Fibroblast of lung (primary cell): ENCODE measurements at places on chromosomes 16 and 17. TPM values are rescaled to one million over a fixed set of nuclear protein-coding genes. Genes with fewer than 3 reads are reported as not detected.

The STAT3 gene
- 101 and 118 TPM in 2 replicates for total RNA-seq

The GABARAPL2 gene
- total RNA-seq = 28.2 and 37.3 TPM in 2 replicates

The G6PC1 gene
- total RNA-seq = not detected in 2 replicates

The RAB34 gene
- total RNA-seq = 159 and 174 TPM in 2 replicates

The KRT15 gene
- total RNA-seq = 0.17 TPM in 1 of 2 replicates, not detected in the other

The TP53TG3 gene
- total RNA-seq = 0.17 TPM in 1 of 2 replicates, not detected in the other

The FAM171A2 gene
- 5.0 and 6.4 TPM in 2 replicates for total RNA-seq

The TPSG1 gene
- not detected in 2 replicates for total RNA-seq

The CDR2L gene
- 6.7 and 12.2 TPM in 2 replicates for total RNA-seq

The SDF2 gene
- total RNA-seq = 56.5 and 58.5 TPM in 2 replicates

The NHLRC4 gene
- total RNA-seq = 2.1 and 3.3 TPM in 2 replicates

The XAF1 gene
- 57.5 and 98.9 TPM in 2 replicates for total RNA-seq

The CYB5B gene
- 37.2 and 87.4 TPM in 2 replicates for total RNA-seq

The SLC6A2 gene
- total RNA-seq = not detected in 2 replicates

The CX3CL1 gene
- under 0.01 TPM in 1 of 2 replicates, not detected in the other for total RNA-seq

The ULK2 gene
- 46.1 and 46.5 TPM in 2 replicates for total RNA-seq

The SPATA22 gene
- total RNA-seq = 0.17 and 0.51 TPM in 2 replicates

The TAT gene
- not detected in 2 replicates for total RNA-seq

The LRRC36 gene
- total RNA-seq = 0.51 and 0.66 TPM in 2 replicates

The C1QL1 gene
- total RNA-seq = 1.3 and 1.8 TPM in 2 replicates

The KRTAP4-9 gene
- total RNA-seq = not detected in 2 replicates

The PDILT gene
- total RNA-seq = not detected in 2 replicates

The TMEM94 gene
- total RNA-seq = 19.8 and 35.0 TPM in 2 replicates

The CDRT15 gene
- not detected in 2 replicates for total RNA-seq

The WNK4 gene
- under 0.01 and 0.51 TPM in 2 replicates for total RNA-seq

The CCL17 gene
- total RNA-seq = not detected in 2 replicates

The KLHL10 gene
- total RNA-seq = 0.26 and 0.33 TPM in 2 replicates

The TM4SF5 gene
- total RNA-seq = not detected in 2 replicates

The SNAI3 gene
- total RNA-seq = under 0.01 and 0.17 TPM in 2 replicates

The TMC7 gene
- 0.51 and 1.5 TPM in 2 replicates for total RNA-seq

The MLST8 gene
- total RNA-seq = 16.8 and 22.3 TPM in 2 replicates

The TTYH2 gene
- total RNA-seq = 0.77 and 0.99 TPM in 2 replicates

The SLC47A1 gene
- total RNA-seq = 0.26 and 0.66 TPM in 2 replicates

The HAS3 gene
- total RNA-seq = 0.26 and 0.33 TPM in 2 replicates

The MBTD1 gene
- 12.1 and 13.7 TPM in 2 replicates for total RNA-seq

The NOTUM gene
- 0.50 and 0.51 TPM in 2 replicates for total RNA-seq

The ZFP3 gene
- 2.1 and 3.1 TPM in 2 replicates for total RNA-seq

The KRT12 gene
- total RNA-seq = not detected in 2 replicates

The ATP6V0A1 gene
- total RNA-seq = 35.7 and 65.7 TPM in 2 replicates

The FOXF1 gene
- 15.9 and 31.5 TPM in 2 replicates for total RNA-seq

The SLC22A31 gene
- 0.17 and 0.26 TPM in 2 replicates for total RNA-seq

The KRTAP17-1 gene
- total RNA-seq = not detected in 2 replicates

The CCDC154 gene
- 0.50 and 0.51 TPM in 2 replicates for total RNA-seq

The TNFRSF17 gene
- total RNA-seq = not detected in 2 replicates

The CDH1 gene
- under 0.01 TPM in 1 of 2 replicates, not detected in the other for total RNA-seq

The SCNN1G gene
- not detected in 2 replicates for total RNA-seq

The RHBDF1 gene
- 32.9 and 53.8 TPM in 2 replicates for total RNA-seq

The CNTNAP1 gene
- total RNA-seq = 20.5 and 40.1 TPM in 2 replicates
